ENCODE measurements at places on chromosomes 7 and 10.

GRCh38 chr10:89047397-89047796 lies 56.8 kb downstream of the FAS start:
- no peaks in the 10 kb centered on the region for H3K27me3 ChIP-seq
- no peak overlapping the region for H3K4me3 ChIP-seq

- H3K36me3 ChIP-seq: no peaks in the 10 kb centered on the region
- H3K4me3 ChIP-seq: no peak overlapping the region
- no peaks in the 10 kb centered on the region for H3K27me3 ChIP-seq
- H3K27ac ChIP-seq: no peak overlapping the region
- DNase-seq: no peak
Observed at GRCh38 chr7:33733870-33734650, 171.3 kb upstream of the BMPER start.

- peaks cover 2% of the 10 kb centered on the region for H3K4me1 ChIP-seq
- H3K27ac ChIP-seq: no peak overlapping the region
- H3K27me3 ChIP-seq: no peaks in the 10 kb centered on the region
- no peak overlapping the region for H3K4me3 ChIP-seq
Observed at GRCh38 chr10:94363251-94363565, 469 bp upstream of the NOC3L start.

- H3K4me3 ChIP-seq: no peak overlapping the region
- H3K4me1 ChIP-seq: no peaks in the 10 kb centered on the region
- no peak for DNase-seq
- H3K27me3 ChIP-seq: no peaks in the 10 kb centered on the region
- H3K27ac ChIP-seq: no peak overlapping the region
Observed at GRCh38 chr7:44391171-44391570, 65.8 kb upstream of the CAMK2B start.

- no peaks in the 10 kb centered on the region for H3K27me3 ChIP-seq
- DNase-seq: no peak
- no peak overlapping the region for H3K4me3 ChIP-seq
- no peak overlapping the region for H3K27ac ChIP-seq
- peaks cover 7% of the 10 kb centered on the region for H3K4me1 ChIP-seq
Observed at GRCh38 chr7:23183279-23184012, 1.6 kb downstream of the NUP42 start.

DNA sequence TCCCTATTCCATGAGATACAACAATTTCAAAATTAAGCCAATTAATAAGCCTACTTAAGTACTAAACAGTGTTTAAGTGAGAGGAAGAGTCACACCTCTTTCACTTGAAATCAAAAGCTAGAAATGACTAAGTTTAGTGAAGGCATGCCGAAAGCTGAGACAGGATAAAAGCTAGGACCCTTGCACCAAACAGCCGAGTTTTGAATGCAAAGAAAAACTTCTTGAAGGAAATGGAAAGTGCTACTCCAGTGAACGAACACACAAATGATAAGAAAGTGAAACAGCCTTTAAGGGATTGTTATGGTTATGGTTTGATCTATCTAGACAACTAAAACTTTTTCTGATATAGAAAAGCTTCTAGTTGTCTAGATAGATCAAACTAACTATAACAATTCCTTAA lies 135.4 kb upstream of the KMT2E start:
- H3K4me1 ChIP-seq: no peaks in the 10 kb centered on the region
- DNase-seq: no peak
- H3K27ac ChIP-seq: no peak overlapping the region
- no peaks in the 10 kb centered on the region for H3K36me3 ChIP-seq
- no peak overlapping the region for H3K4me3 ChIP-seq

DNA sequence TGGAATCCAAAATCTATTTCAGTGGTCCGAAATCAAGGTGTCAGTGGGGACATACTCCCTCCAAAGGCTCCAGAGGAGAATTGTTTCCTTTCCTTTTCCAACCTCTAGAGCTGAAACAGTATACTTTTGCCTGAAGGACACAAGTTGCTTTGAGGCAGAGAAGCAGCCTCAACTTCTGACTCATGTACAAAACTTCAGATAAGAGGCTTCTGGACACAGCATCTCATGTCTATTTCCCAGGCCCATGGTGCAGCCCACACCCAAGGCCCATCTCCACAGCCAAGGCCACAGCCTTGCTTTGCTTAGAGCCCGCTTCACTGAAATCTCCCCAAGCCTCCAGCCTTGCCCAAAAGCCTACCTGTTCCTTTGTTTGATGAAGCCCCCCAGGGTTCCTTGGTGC lies 68.9 kb downstream of the ZNF467 start:
- no peak overlapping the region for H3K27ac ChIP-seq
- no peak overlapping the region for H3K4me3 ChIP-seq

GRCh38 chr10:118454211-118454610 lies 112.1 kb upstream of the FAM204A start:
- no peaks in the 10 kb centered on the region for H3K36me3 ChIP-seq
- no peak overlapping the region for H3K27ac ChIP-seq
- DNase-seq: no peak
- no peak overlapping the region for H3K4me3 ChIP-seq

- H3K4me1 ChIP-seq: no peaks in the 10 kb centered on the region
- H3K36me3 ChIP-seq: no peaks in the 10 kb centered on the region
- no peak overlapping the region for H3K27ac ChIP-seq
- no peak overlapping the region for H3K4me3 ChIP-seq
- no peaks in the 10 kb centered on the region for H3K27me3 ChIP-seq
Observed at GRCh38 chr10:12501841-12502525, 152.6 kb downstream of the CAMK1D start.

DNA sequence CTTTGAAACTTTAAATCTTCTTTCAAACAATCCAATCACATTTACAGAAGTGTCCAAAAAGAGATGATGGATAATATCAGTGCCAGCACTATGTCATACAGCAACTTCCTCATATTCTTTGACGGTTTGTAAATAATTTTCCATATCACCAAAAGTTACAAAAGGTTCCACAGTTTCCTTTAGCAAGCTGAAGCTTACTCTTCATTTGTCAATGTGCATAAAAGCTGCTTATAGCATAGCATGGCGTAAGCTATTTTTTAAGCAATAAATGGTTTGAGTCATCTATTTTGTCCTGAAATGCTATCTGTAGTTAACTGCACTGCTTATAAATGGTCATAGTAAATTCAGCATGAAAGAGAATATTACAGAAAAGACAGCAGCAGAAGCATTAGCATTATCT lies 95.1 kb downstream of the ETV1 start:
- no peak overlapping the region for H3K27ac ChIP-seq
- no peak overlapping the region for H3K4me3 ChIP-seq
- H3K27me3 ChIP-seq: no peaks in the 10 kb centered on the region
- H3K36me3 ChIP-seq: no peaks in the 10 kb centered on the region
- no peak for DNase-seq

DNA sequence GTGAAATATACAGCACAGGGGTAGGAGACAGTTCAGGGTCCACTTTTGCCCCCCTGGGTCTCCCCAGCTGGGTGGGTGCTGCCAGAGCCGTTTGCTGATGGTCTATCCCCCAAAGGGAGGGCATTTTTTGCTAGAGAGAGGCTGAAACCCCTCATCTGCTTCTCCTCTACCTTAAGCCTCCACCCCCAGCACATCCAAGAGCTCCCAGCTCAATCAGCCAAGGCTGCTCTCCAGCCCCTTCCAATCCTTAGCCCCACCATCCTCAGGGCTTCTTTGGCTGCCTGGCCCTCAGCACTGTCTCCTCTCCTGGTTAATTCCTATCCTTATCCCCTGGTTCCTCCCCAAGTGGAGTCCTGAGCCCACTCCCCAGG lies 153.1 kb downstream of the AOAH start:
- no peak for DNase-seq
- H3K27ac ChIP-seq: no peak overlapping the region
- no peaks in the 10 kb centered on the region for H3K27me3 ChIP-seq
- no peak overlapping the region for H3K4me3 ChIP-seq
- H3K4me1 ChIP-seq: no peaks in the 10 kb centered on the region
- no peaks in the 10 kb centered on the region for H3K36me3 ChIP-seq

DNA sequence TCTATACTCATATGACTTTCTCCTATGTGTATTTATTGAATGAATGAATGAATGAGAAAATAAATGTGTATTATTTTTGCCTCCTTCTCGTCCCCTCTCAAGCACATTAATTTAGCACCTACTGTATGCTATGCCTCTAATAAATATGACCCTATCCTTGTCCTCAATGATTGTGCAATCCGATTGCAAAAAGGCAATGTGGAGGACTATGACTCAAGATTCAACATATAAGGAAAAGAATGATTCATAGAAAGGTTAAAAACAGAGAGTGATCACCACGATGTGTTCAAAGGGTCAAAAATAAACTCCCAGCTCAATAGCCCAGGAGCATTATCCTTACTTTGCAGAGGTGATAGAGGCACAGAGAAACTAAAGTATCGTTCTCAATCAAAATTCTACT lies 322.8 kb upstream of the SORCS1 start:
- H3K27me3 ChIP-seq: no peaks in the 10 kb centered on the region
- no peaks in the 10 kb centered on the region for H3K36me3 ChIP-seq
- no peaks in the 10 kb centered on the region for H3K4me1 ChIP-seq
- H3K27ac ChIP-seq: no peak overlapping the region
- H3K4me3 ChIP-seq: no peak overlapping the region

DNA sequence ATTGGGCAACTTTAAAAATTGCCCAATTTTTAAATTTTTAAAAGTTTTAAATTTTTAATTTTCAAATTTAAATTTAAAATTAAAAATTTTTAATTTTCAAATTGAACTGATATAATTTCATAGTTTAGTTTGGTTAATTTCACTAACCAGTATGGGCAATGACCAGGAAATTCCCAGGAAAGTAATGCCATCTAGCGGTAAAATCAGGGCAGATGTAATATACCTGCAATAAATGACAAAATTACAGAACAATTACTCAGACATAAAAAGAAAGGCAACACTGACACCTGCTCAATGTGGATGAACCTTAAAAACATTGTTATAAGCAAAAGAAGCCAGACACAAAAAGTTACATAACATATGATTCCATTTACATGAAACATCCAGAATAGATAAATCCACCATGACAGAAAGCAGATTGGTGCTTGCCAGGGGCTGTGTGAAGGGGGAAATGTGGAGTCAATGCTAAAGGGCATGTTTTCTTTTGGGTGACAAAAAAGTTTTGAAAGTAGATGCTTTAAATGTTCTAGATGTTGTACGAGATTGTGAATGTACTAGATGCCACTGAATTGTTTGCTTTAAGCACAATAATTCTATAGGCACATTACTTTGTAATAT lies 28.6 kb upstream of the SLC16A12 start:
- H3K4me3 ChIP-seq: no peak overlapping the region
- no peaks in the 10 kb centered on the region for H3K4me1 ChIP-seq
- H3K27ac ChIP-seq: no peak overlapping the region
- no peaks in the 10 kb centered on the region for H3K36me3 ChIP-seq
- H3K27me3 ChIP-seq: no peaks in the 10 kb centered on the region

GRCh38 chr7:145036604-145037405 lies 201.0 kb upstream of the TPK1 start:
- no peaks in the 10 kb centered on the region for H3K36me3 ChIP-seq
- H3K27me3 ChIP-seq: no peaks in the 10 kb centered on the region
- no peak for DNase-seq
- no peak overlapping the region for H3K27ac ChIP-seq

DNA sequence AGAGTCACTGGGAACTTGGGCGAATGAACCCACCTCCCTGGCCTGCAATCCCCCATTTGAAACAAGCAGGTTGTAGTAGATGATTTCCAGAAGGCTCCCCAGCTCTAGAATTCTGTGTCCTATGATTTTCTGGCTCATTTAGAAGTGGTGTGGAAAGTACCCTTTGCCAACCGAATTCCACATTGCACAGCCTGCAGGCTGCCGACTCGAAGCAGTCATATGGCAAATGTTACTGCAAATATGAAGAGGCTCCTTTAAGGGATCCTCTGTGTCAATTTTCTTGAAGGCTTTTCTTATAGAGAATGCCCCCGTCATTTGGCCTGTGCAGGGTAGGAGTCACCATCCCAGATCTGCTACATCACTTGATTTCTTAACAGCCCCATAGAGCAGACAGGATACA lies 5.6 kb downstream of the PODXL start:
- H3K4me1 ChIP-seq: peaks cover 20% of the 10 kb centered on the region
- no peak for DNase-seq
- no peak overlapping the region for H3K27ac ChIP-seq
- no peak overlapping the region for H3K4me3 ChIP-seq
- H3K27me3 ChIP-seq: peaks cover 4% of the 10 kb centered on the region
- peaks cover 11% of the 10 kb centered on the region for H3K36me3 ChIP-seq

DNA sequence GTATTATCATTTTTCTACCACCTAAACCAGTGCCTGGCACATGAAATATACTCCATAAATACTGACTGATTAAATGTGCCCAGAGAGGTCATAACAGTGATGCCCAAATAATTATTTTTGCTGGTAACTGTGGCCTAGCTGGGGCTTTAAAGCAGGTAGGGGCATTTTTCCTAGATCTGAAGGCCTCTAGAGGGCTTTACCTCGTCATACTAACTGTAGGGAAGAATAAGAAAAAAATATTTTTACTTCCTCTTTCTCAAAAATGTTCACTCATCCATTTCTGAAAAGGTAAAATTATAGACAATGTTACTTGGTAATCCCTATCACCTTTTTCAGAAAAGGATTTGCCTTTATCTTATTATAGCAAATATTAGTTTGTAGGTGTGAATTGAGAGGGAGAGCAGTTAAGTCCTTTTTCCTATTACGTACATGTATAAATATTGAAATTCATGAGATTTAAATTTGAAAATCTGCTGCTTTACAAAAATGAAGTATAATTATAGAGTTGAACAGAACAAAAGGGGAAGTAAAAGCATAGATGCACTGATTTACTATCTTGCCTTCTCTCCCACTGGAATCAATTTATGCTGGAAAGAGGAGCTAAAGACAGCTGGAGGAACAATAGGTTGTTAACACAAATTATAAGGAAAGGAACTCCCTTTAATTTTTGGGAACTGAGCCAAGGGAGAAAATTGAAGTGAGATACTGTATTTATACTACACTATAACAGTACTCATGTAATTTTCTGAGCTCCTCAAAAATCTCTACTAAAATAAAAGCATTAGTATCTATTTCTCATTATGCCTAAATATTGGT lies 71.5 kb upstream of the NOBOX start:
- no peak overlapping the region for H3K27ac ChIP-seq
- H3K4me1 ChIP-seq: no peaks in the 10 kb centered on the region
- H3K4me3 ChIP-seq: no peak overlapping the region

- H3K27me3 ChIP-seq: no peaks in the 10 kb centered on the region
- no peak overlapping the region for H3K4me3 ChIP-seq
- no peak overlapping the region for H3K27ac ChIP-seq
- no peak for DNase-seq
- H3K36me3 ChIP-seq: no peaks in the 10 kb centered on the region
- H3K4me1 ChIP-seq: no peaks in the 10 kb centered on the region
Observed at GRCh38 chr7:97269741-97270140, 152.2 kb downstream of the SDHAF3 start.

GRCh38 chr10:6123532-6123931 lies 34.7 kb downstream of the RBM17 start:
- peak; percentile 31 for DNase-seq
- no peaks in the 10 kb centered on the region for H3K27me3 ChIP-seq
- no peaks in the 10 kb centered on the region for H3K36me3 ChIP-seq
- H3K4me3 ChIP-seq: no peak overlapping the region
- H3K27ac ChIP-seq: no peak overlapping the region

DNA sequence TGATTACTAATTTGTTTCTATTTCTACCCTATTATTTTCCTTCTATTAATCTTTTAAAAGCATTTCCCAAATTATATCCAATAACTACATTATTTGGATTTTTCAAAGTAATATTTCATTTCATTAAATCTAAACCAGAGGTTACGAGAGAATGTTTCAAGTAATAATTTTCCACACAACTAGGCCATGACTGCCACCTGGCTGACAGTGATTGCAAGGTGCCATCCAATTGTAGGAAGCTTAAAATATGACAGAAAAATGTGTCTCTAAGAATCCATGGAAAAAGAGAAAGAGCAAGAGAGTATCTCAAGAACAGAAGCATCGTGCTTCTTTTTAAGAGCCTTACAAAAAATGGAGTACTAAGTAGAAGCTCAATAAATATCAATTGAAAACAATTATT lies 48.7 kb downstream of the TPK1 start:
- DNase-seq: no peak
- no peak overlapping the region for H3K27ac ChIP-seq
- no peaks in the 10 kb centered on the region for H3K27me3 ChIP-seq
- no peaks in the 10 kb centered on the region for H3K4me1 ChIP-seq
